ENCODE measurements at places on chromosomes 3 and 15.

DNA sequence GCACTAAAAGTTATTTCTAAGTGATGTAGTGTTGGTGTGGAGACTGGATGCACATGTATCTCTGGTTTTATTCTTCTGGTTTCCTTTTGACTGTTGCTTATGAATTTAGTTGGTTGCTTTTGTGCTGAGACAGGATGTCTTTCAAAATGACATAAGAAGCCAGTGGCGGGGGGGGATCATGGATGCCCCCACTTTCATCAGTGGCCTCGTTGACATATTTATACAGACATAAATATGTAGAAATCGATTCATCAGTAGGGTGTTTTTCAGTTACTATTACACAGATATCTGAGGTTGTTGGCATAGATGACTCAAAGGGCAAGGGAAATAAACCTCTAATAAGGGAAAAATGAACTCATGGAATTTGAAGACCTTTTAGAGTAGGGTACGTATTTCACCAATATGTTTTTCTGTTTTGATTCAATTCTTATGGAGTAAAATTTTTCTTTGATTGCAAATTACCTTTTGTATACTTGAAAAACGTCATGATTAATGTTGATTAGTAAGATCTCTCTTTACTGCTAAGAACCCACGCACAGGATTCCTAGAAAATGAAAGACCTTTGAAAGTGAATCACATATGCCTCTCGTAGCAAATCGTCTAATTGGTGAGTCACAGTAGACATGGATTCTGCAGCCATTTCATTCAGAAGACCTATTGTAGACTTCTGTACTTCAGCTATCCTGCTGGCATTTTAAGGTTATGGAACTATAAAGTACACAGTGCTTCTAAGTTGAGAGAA lies 97.4 kb upstream of the RBMS3 start:
- DNase-seq: no peak

GRCh38 chr15:88650556-88650955 lies 11.7 kb downstream of the ISG20 start:
- DNase-seq: no peak

GRCh38 chr3:132538072-132538471 lies 59.0 kb upstream of the ACKR4 start:
- DNase-seq: no peak

DNA sequence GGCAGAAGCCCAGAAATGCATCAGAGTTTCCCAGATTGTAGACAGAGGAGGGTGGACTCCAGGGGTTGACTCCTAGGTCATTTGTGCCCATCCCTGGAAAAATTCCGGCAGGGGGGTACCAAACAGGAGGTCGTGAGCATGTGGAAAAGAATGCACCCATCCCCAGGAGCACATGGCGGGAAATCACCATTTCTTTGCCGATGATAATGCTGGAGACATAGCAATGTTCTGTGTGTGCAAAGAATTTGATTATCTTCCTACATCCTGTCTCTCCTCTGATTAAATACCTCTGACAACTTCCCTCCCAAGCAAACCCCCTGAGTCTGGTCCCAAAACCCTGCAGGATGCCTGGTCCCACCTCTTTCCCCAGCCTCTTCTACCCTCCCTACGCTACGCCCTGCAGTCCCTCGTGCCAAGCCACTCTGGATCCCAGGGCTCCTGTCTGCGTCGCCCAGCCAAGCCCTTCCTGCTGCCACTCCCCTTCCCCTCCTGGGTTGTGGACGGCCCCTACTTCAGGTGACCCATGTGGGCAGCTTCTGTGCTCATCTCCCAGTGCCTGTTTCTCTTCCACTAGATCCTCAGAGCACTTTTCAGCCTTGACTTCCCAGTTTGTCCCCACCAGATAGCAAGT lies 15.8 kb downstream of the WNT7A start:
- no peak for DNase-seq

- no peak for DNase-seq
These were observed 107.2 kb downstream of the IGSF11 start for GRCh38 chr3:118927449-118927848.

DNA sequence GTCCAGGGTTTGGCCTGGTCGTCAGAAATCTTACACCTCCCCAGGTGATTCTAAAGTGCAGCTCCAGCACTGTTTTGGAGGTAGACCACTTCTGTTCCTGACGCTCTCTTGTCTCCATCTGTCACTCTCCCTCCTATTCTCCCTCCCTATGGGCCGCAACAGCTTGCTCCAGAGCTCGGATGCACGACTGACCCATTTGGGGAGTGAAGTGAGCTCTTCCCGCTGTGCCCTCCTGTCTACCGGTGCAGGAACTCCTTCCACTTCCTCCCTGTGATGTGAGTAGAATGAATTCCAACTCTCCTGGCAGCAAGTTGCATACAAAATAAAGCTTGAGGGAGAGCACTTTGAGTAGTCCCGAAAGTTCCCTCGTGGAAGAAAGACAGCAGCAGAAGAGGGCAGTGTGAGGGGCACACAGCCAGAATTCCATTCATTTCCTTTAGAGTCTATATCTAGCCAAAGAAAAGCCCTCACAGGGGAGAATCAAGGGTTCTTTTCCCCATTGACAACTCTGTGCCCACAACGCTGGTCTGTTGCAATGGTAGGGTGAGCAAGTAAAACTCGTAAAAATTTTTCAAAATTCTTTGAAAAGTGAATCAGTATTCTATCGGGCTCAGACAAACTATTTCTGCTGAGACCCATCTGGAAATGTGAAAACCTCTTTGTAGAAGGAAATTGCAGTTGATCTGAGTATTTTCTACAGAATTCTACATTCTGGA lies 39.9 kb upstream of the BDH1 start:
- no peak for DNase-seq

DNA sequence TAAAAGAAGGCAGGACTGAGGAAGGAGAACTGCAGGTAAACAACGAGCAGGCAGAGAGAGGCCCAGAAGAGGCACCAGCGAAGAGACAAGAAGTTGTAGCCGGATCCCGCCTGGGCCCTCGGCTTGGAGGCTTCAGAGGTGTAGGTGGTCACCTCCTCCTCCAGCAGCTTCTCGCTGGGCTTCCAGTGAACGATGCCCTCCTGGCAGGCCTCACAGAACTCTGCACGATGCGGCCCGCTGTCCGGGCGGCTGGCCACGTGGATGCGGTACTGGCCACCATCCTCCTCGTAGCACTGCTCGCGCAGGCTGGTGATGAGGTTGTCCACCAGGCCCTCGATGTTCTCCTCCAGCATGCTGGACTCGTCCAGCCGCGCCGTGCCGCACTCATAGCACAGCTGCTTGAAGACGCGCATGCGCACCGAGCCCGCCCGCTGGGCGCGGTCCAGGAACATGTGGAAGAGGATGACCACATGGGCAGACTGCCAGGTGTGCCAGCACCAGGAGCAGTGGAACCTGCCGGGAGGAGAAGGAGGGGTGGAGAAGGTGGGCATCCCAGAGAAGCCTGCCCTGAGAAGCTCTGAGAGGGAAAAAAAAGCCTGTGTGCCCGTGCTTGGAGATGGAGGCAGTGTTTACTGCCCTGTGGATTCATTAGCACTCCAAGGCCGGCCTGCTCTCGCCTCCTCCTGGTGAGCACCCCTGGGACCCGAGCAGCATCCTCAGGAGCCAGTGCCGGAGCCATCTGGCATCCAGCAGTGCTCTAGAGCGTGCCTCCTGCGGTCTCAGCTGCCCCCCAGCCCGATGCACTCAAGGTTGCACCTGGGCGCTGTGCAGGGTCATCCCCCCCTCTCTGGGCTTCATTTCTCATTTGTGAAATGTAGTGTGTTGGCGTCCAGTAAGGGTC lies 3.6 kb downstream of the RTP2 start:
- no peak for DNase-seq

GRCh38 chr15:33138000-33138399 lies 56.5 kb downstream of the FMN1 start:
- DNase-seq: no peak

- DNase-seq: no peak
These were observed 109.8 kb downstream of the IGF2BP2 start for GRCh38 chr3:185715091-185715490.

DNA sequence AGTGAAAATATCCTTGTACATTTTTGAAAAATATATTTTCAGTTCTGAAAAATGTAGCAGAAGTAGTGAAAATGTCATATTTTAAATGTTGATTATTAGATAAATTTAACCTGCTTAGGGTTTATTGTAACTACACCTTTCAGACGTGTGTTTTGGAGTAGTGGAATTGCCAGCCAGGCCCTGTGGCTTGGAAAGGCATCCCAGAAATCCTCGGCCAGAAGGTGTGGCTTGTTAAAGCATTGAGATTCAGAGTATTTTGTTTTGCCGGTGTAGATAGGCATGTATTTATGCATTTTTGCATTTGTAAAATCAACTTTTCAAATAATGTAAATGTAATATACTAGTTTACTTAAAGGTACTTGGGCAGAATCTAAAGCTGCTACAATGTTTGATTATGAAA lies 7.0 kb downstream of the EBLN2 start:
- no peak for DNase-seq

DNA sequence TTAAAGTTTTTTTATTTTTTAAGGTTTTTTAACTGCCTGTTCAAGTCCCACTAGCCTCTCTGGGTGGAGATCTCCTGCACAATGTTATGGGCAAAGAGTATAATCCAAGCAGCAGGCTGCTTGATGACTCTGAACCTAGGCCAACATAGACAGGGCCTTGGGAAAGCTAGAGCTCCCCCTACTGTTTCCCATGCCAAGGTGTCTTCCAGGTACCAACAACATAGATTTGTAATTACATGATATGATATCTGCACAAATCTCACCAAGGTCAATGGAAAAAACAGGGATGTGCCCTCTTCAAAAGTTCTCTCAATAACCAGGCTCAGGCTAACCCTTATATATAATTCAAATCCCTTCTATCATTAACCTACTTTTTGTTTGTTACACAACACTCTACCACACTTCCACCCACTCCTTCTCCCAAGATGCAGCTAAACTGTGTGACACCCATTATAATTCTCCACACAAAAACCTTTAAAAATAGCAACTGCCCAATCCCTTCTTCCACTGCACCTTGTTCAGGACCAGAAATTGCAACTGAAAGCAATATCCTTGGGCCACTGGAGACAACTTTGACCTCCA lies 43.8 kb downstream of the RBM15B start:
- no peak for DNase-seq

GRCh38 chr3:56742887-56743286 lies 58.9 kb downstream of the ARHGEF3 start:
- DNase-seq: no peak

- DNase-seq: no peak
These were observed 32.6 kb upstream of the ATP11B start for GRCh38 chr3:182760576-182761164.

DNA sequence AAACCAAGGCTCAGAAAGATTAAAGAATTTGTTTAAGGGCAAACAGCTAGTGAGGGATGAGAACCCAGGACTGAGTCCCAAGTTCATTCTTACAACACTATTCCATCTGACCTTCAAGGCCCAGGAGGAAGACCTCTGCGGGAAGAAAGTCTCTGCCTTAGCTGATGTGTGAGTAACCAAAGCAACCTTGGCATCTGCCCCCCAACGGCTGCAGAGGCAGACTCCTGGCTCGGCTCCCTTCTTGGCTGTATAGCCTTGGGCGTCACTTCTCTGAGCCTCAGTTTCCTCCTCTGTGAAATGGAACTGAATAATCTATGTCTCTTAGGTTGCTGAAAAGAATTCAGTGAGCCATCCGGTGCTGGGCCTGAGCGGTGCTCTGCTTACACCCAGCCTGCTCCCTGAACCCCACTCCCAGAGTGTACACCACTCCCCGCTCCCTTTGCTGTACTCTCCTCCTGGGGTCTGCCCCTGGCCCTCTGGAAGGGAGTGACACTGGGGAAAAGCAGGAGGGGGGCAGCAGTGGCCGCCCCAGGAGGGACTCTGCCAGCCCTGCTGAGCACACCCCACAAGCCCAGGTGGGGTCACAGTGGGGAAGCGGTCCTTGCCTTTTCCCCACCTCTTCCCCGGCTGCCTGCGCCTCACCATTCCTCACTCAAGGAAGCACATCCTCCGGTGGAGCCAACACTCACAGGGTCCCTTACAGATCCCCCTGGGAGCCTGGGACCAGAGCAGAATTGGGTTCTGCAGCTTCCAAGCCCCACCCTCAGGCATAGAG lies 97.3 kb downstream of the IQSEC1 start:
- DNase-seq: no peak

Measured in brain pericyte (primary cell).